Occipital lobe (tissue), 3 donors: ENCODE measurements at places on chromosomes 6 and 20. TPM values are rescaled to one million over a fixed set of nuclear protein-coding genes. Genes with fewer than 3 reads are reported as not detected.

SERPINB6 gene
- 12.3 TPM for total RNA-seq

CDSN gene
- total RNA-seq = not detected

METTL24 gene
- total RNA-seq = 2.5 TPM

CST2 gene
- total RNA-seq = not detected

SIM1 gene
- total RNA-seq = not detected

MOCS1 gene
- total RNA-seq = 4.7 TPM

SYTL3 gene
- 2.0 TPM for total RNA-seq

ABCC10 gene
- 22.0 TPM for total RNA-seq

PCIF1 gene
- 14.5 TPM for total RNA-seq

ADGRF4 gene
- not detected for total RNA-seq

NTSR1 gene
- total RNA-seq = 6.7 TPM

SLC17A2 gene
- not detected for total RNA-seq

HLA-DRB5 gene
- not detected for total RNA-seq

OOEP gene
- total RNA-seq = not detected

ANKRD66 gene
- 0.16 TPM for total RNA-seq

GSTA4 gene
- 145 TPM for total RNA-seq

VGLL2 gene
- total RNA-seq = not detected

LY86 gene
- 2.2 TPM for total RNA-seq

MATN4 gene
- total RNA-seq = not detected

PSORS1C2 gene
- not detected for total RNA-seq

LPA gene
- total RNA-seq = 1.4 TPM

GTSF1L gene
- total RNA-seq = not detected

BPI gene
- total RNA-seq = not detected

DACT2 gene
- 0.62 TPM for total RNA-seq

INSM1 gene
- total RNA-seq = 15.9 TPM

ECT2L gene
- 0.31 TPM for total RNA-seq

ZNF311 gene
- total RNA-seq = 8.9 TPM

TP53INP2 gene
- total RNA-seq = 3.9 TPM

FKBP5 gene
- 3.1 TPM for total RNA-seq

THBS2 gene
- 15.8 TPM for total RNA-seq

BHLHE23 gene
- not detected for total RNA-seq

GPX6 gene
- total RNA-seq = not detected

PHIP gene
- total RNA-seq = 78.0 TPM

BEND6 gene
- 27.1 TPM for total RNA-seq

NOTCH4 gene
- 5.0 TPM for total RNA-seq

DDRGK1 gene
- total RNA-seq = 22.6 TPM

RAMACL gene
- 1.2 TPM for total RNA-seq
